HFFc6 (cell line): ENCODE measurements at places on chromosomes 11 and 22. TPM values are rescaled to one million over a fixed set of nuclear protein-coding genes. Genes with fewer than 3 reads are reported as not detected.

DNA sequence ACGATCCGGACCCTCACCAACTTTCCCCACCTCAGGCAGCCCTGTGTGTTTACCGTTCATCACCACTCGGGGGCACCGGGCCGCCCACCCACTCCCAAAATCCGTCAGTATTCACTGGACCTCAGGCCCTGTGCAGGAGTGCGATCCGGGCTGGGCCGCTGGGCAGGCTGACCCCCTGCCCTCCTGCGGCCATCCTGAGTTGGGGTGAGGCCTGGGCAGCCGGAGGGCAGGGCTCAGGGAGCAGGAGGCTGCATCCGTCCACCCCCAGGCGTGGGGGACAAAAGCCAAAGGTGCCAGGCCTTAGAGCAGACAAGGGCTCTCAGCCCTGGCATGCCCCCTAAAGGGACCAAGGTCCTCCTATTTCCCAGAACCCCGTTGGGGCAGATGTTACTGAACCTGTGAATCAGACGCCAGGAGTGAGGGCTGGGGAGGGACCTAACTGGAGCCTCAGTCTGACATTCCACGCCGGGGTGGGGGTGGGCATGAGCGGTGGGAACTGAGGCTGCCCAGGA, 16.8 kb upstream of the TMEM191C start:
- DNase-seq: no peak

DNA sequence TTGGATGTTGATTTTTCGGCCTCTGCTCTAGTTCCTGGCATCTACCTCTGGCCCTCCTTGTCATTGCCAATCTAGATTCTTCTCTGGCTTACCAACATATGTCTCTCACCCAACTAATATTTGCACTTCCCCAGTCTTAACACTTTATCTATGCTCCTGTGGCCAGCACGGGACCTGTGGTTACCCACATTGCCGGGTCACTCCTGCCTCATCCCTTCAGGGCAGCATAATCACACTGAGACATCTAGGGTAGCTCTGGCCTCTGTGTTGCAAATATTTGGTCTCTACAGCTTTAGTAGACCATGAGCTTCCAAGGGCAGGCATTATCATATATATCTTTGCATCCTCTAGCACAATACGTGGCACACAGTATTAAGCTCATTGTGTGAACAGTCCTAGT, 182.0 kb upstream of the ARHGAP20 start:
- no peak for DNase-seq

- no peak for DNase-seq
Observed at GRCh38 chr22:39303358-39303757, 16.1 kb downstream of the RPL3 start.

DNA sequence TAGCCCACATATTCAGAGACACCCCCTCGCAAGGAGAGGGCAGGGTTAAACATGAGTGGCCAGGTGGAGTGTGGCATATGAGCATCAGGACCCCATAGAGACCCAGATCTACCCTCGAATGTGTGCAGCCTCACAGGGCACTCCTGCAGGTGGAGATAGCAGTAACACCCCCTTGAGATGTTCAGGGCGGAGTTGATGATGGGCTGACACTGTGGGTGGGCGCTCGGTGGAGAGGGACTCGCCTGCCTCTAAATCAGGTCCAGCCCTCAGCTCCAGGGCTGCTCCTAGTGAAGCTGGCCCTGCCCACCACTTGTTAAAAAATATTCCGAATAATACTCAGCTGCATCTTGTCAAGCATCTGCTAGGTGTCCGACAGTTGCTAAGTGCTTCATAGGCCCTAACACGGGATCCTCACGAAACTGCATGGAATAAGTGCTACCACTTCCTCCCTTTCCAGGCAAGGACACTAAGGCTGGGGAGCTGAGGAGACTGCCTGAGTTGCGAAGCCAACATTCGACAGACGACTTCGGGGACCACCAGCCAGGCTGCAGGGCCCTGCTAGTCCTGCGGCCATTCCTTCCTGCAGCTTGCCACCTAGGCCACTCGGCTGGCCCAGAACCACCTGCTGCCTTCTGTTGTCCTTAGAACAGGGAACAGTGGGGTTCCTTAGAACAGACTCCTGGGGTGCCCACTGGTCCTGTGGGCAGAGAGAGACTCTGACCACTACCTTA, 74.0 kb upstream of the WNT11 start:
- DNase-seq: no peak

- peak; percentile 23 for DNase-seq
Observed at GRCh38 chr11:62921573-62922188, 518 bp upstream of the CHRM1 start.

GRCh38 chr11:15059132-15059915, 14.1 kb upstream of the CALCB start:
- DNase-seq: no peak

DNA sequence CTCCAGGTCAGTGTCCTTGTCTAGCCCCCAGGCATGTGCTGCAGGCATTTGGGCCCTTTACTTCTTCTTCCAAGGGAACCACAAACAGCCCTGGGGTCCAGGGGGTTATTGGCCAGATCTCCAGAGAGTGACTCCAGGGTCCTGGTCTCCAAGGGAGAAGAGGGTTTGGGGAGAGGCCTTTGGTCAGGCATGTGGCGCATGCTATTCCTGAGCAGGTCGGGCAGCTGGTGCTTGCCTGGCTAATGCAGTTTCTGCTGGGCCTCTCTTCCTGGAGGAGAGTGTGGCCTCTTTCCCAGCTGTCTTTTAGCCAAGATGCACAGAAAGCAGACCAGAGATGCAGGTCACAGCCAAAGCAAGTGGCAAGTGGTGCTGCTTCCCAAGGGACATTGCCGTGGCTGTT, 3.8 kb upstream of the RFPL2 start:
- no peak for DNase-seq

GRCh38 chr11:47499161-47499560, 50.2 kb upstream of the RAPSN start:
- no peak for DNase-seq

DNA sequence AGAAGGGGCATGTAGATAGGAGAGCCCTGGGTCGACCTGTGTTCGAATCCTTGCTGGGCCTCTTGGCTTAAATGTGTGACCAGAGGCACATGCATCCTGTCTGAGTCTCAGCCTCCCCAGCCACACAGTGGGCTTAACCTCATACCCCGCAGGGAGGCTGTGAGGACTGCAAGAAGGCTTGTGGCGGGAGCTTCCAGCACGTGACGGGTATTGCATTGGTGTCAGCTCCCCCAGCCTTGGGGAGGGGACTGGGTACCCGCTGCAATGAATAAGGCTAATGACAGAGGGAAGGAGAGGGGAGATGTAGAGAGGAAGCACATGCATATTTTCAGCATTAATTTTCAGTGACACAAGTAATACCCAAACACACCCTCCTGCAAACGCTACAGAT, 8.1 kb downstream of the RASD2 start:
- DNase-seq: no peak

- DNase-seq: no peak
Observed at GRCh38 chr11:47130543-47130942, 46.1 kb downstream of the ARFGAP2 start.

GRCh38 chr22:42428025-42428424, 4.2 kb downstream of the NFAM1 start:
- no peak for DNase-seq

GRCh38 chr11:128913806-128914205, 22.6 kb downstream of the KCNJ5 start:
- no peak for DNase-seq

DNA sequence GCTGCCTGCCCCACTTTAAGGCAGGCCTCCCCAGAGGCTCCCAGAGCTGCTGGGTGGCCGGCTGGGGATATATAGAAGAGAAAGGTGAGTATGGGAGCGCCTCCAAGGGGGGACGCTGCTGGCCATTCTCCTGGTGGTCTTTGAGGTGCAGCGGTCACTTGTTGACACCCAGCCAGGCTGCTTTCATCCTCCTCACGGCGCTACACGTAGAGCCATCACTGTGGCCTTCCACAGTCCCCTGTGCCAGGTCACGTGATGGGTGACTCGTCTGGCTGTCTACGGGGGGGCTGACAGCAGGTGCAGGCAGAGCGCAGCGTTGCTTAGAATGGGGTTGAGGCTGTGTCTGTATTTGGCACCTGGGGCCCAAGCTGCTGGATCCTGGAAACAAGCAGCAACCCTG, 1.9 kb downstream of the ACR start:
- no peak for DNase-seq

DNA sequence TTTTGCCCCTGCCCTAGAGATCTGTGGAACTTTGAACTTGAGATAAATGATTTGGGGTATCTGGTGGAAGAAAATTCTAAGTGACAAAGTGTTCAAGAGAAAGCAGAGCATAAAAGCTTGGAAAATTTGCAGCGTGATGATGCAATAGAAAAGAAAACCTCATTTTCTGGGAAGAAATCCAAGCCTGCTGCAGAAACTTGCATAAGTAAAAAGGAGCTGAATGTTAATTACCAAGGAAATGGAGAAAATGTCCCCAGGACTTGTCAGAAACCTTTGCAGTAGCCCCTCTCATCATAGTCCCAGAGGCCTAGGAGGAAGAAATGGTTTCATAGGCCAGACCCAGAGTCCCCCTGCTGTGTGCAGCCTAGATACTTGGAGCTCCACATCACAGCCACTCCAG, 686.9 kb downstream of the FAM181B start:
- DNase-seq: no peak

- peak; percentile 11 for DNase-seq
Observed at GRCh38 chr11:18853086-18853720, 61.6 kb upstream of the PTPN5 start.

DNA sequence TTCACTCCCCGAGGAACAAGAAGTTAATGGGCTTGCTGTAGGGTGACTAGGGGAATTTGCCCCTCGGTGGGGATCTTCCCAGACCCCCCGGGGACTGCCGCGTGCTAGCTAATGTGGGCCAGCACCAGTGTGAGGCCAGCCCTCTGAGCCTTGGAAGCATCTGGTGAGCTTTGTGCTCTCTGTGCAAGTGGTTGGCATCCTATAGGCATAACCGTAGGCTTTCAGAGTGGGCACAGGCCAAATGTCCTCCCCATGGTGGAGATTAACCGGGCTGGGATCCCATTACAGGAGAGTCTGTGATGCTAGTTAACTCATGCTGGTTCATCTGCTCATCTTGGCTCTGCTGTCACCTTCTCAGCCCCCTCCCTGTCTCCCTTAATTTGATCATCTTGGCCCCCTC, 125.7 kb downstream of the TRIM29 start:
- no peak for DNase-seq

DNA sequence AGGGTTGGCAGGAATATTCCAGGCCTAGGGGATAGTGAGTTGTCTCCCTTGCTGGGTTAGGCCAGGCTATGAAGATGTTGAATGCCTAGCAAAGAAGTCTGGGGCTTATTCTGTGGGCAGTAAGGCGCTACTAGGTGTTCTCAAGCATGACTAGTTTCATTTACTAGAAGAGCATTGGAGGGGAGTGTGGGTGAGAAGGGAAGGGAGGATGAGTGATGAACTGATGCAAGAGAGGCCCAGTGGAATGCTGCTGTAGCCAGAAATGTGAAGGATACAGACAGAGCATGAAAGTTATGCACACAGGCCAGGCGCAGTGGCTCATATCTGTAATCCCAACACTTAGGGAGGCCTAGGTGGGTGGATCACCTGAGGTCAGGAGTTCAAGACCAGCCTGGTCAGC, 33.5 kb downstream of the POU2F3 start:
- no peak for DNase-seq

- no peak for DNase-seq
Observed at GRCh38 chr11:44139565-44140330, 44.3 kb downstream of the EXT2 start.

SERPING1 gene
- 0.42 to 0.51 TPM in 2 of 3 replicates, not detected in the other for total RNA-seq

KRTAP5-1 gene
- not detected in 3 replicates for total RNA-seq

RAG1 gene
- 0.11 to 0.50 TPM (median 0.13 TPM) in 3 replicates for total RNA-seq

XKR3 gene
- total RNA-seq: not detected in 2 replicates
